Ovary (tissue), 10 donors: ENCODE measurements at places on chromosomes 13 and 19. TPM values are rescaled to one million over a fixed set of nuclear protein-coding genes. Genes with fewer than 3 reads are reported as not detected.

Gene METTL21C
- polyA plus RNA-seq = 0.08 TPM

Gene DNAAF3
- 0.72 TPM for polyA plus RNA-seq

Gene KLK4
- polyA plus RNA-seq = not detected

Gene MYO1F
- polyA plus RNA-seq = 4.0 TPM

Gene SPACA6
- 27.4 TPM for polyA plus RNA-seq

Gene PNMA8B
- polyA plus RNA-seq = 5.2 TPM

Gene CD209
- 0.85 TPM for polyA plus RNA-seq

Gene SOHLH2
- 0.62 TPM for polyA plus RNA-seq

Gene ESD
- polyA plus RNA-seq = 281 TPM

Gene SHISA2
- 0.75 TPM for polyA plus RNA-seq

GRCh38 chr19:42010245-42011126, 16.5 kb upstream of the ATP1A3 start:
- no peaks in the 10 kb centered on the region for H3K36me3 ChIP-seq
- DNase-seq = no peak
- no peaks in the 10 kb centered on the region for H3K4me1 ChIP-seq
- no peak overlapping the region for H3K4me3 ChIP-seq

- no peaks in the 10 kb centered on the region for H3K27me3 ChIP-seq
- no peak for DNase-seq
- H3K4me3 ChIP-seq = no peak overlapping the region
- H3K4me1 ChIP-seq = no peaks in the 10 kb centered on the region
- H3K27ac ChIP-seq = no peak overlapping the region
Observed at GRCh38 chr19:5751709-5752108, 31.3 kb downstream of the CATSPERD start.

GRCh38 chr13:50636007-50636704, 207.3 kb downstream of the DLEU7 start:
- no peak overlapping the region for H3K4me3 ChIP-seq
- no peaks in the 10 kb centered on the region for H3K36me3 ChIP-seq
- H3K4me1 ChIP-seq = no peaks in the 10 kb centered on the region

DNA sequence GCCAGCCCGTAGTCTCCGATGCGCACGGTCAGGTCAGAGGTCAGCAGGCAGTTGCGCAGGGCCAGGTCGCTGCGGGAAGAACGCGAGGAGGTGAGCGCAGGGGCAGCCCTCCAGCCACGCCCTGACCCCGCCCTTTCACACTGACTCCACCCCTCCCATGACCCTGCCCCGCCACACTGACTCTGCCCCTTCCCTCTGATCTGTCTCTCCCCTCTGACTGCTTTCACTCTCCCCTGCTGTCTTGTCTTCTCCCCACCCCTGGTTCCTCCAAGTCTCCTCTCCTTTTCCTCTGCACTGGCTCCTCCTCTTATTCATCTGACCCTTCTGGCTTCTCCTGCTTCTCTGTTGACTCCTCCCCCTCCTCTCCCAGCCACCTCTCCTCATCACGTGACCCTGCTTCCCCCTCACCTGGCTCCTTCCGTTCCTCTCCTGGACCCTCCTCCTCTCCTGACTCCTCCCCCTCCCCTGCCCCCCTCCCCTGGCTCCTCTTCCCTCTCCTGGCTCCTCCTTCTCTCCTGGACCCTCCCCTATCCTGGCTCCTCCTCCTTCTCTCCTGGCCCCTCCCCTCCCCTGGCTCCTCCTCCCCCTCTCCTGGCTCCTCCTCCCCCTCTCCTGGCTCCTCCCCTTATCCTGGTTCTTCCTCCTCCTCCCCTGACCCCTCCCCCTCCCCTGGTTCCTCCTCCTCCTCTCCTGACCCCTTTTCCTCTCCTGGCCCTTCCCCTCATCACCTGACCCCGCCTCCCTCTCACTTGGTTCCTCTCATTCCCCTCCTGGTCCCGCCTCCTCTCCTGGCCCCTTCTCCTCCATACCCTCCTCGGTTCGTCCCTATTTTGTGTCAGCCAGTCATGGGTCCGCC, 9.9 kb downstream of the LMTK3 start:
- peaks cover 3% of the 10 kb centered on the region for H3K4me1 ChIP-seq
- H3K36me3 ChIP-seq = no peaks in the 10 kb centered on the region
- peaks cover 2% of the 10 kb centered on the region for H3K27me3 ChIP-seq
- DNase-seq = no peak
- no peak overlapping the region for H3K4me3 ChIP-seq

GRCh38 chr13:25391932-25392331, 20.2 kb downstream of the ATP8A2 start:
- H3K4me3 ChIP-seq = no peak overlapping the region
- DNase-seq = no peak
- H3K4me1 ChIP-seq = no peaks in the 10 kb centered on the region
- H3K27ac ChIP-seq = no peak overlapping the region

- H3K27ac ChIP-seq = no peak overlapping the region
- no peak overlapping the region for H3K4me3 ChIP-seq
- H3K27me3 ChIP-seq = no peaks in the 10 kb centered on the region
- H3K4me1 ChIP-seq = no peaks in the 10 kb centered on the region
- H3K36me3 ChIP-seq = no peaks in the 10 kb centered on the region
- DNase-seq = no peak
Observed at GRCh38 chr13:25778808-25779305, 273.0 kb downstream of the SHISA2 start.

GRCh38 chr13:111421216-111421615, 100.8 kb downstream of the TEX29 start:
- no peak overlapping the region for H3K4me3 ChIP-seq
- DNase-seq = no peak
- H3K36me3 ChIP-seq = no peaks in the 10 kb centered on the region
- no peaks in the 10 kb centered on the region for H3K4me1 ChIP-seq

GRCh38 chr19:8731428-8732169, 10.2 kb downstream of the OR2Z1 start:
- no peak overlapping the region for H3K4me3 ChIP-seq
- H3K36me3 ChIP-seq = no peaks in the 10 kb centered on the region

- H3K4me3 ChIP-seq = no peak overlapping the region
- no peaks in the 10 kb centered on the region for H3K36me3 ChIP-seq
- no peak overlapping the region for H3K27ac ChIP-seq
Observed at GRCh38 chr19:43078311-43078710, 4.2 kb downstream of the PSG2 start.

DNA sequence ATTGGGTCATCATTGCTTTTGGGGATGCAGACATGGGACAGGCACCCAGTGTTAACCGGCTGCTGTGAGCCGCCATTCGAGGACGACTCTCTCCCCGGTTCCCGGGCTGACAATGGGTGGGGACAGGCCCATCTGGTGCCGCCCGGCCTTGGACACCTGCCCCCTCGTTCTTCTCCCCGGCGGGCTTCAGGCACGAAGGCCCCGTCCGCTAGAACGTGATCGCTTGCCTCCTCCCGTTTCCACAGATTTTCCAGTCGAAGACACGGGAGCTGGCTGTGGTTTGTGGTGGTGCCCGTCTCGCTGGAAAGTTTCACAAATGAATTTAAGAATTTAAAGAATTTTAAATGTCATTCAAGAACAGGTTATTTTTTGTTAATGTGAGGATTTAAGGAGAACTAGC, 2.0 kb downstream of the PALM start:
- H3K27ac ChIP-seq = peak overlapping the region; percentile 93
- no peaks in the 10 kb centered on the region for H3K27me3 ChIP-seq
- no peaks in the 10 kb centered on the region for H3K36me3 ChIP-seq
- peak; percentile 53 for DNase-seq

GRCh38 chr13:109480011-109480955, 306.1 kb downstream of the IRS2 start:
- no peaks in the 10 kb centered on the region for H3K36me3 ChIP-seq
- no peaks in the 10 kb centered on the region for H3K4me1 ChIP-seq
- H3K4me3 ChIP-seq = no peak overlapping the region
- no peaks in the 10 kb centered on the region for H3K27me3 ChIP-seq
- H3K27ac ChIP-seq = no peak overlapping the region

DNA sequence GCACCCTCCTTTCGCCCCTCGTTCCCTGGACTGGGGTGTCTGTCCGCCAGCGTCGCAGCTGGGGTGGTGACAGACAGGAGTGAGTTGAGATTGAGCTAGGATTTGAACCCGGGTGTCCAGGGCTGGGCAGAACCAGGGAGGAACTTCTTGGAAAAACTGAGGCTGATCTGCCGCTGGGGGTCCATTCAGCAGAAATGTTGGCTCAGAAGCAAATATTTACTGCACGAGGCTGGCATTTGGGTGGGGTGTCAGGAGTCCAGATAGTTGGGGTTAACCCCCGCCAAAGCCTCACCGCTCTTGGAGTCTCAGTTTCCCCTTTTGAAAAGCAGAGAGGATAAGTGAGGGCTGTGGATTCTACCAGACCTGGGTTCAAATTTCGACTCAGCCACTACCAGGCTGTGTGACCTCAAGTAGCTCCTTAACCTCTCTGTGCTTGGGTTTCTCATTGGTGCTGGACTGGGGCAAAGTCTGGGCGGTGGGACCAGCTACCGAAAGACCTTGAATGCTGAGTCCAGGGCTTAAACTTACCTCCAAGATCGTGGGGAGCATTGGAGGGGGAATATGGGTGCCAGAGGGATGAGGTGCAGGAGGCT, 20.9 kb downstream of the MAST3 start:
- H3K4me3 ChIP-seq = peak overlapping the region; percentile 66
- peak overlapping the region; percentile 20 for H3K27ac ChIP-seq
- no peaks in the 10 kb centered on the region for H3K27me3 ChIP-seq

- no peaks in the 10 kb centered on the region for H3K27me3 ChIP-seq
- peaks cover 6% of the 10 kb centered on the region for H3K4me1 ChIP-seq
- no peaks in the 10 kb centered on the region for H3K36me3 ChIP-seq
- H3K27ac ChIP-seq = peak within 1 kb of the TSS; percentile 93
- peak; percentile 81 for DNase-seq
- peak within 1 kb of the TSS; percentile 63 for H3K4me3 ChIP-seq
Observed at GRCh38 chr19:49677231-49677900, at the start of gene PRMT1. TSS of gene PRMT1 (plus strand) at chr19:49677271. CDS start at chr19:49677281, 10 bp downstream.

- no peaks in the 10 kb centered on the region for H3K27me3 ChIP-seq
- H3K4me3 ChIP-seq = no peak overlapping the region
- H3K36me3 ChIP-seq = no peaks in the 10 kb centered on the region
- H3K4me1 ChIP-seq = no peaks in the 10 kb centered on the region
- H3K27ac ChIP-seq = no peak overlapping the region
Observed at GRCh38 chr13:72530471-72530870, 197.0 kb downstream of the MZT1 start.

DNA sequence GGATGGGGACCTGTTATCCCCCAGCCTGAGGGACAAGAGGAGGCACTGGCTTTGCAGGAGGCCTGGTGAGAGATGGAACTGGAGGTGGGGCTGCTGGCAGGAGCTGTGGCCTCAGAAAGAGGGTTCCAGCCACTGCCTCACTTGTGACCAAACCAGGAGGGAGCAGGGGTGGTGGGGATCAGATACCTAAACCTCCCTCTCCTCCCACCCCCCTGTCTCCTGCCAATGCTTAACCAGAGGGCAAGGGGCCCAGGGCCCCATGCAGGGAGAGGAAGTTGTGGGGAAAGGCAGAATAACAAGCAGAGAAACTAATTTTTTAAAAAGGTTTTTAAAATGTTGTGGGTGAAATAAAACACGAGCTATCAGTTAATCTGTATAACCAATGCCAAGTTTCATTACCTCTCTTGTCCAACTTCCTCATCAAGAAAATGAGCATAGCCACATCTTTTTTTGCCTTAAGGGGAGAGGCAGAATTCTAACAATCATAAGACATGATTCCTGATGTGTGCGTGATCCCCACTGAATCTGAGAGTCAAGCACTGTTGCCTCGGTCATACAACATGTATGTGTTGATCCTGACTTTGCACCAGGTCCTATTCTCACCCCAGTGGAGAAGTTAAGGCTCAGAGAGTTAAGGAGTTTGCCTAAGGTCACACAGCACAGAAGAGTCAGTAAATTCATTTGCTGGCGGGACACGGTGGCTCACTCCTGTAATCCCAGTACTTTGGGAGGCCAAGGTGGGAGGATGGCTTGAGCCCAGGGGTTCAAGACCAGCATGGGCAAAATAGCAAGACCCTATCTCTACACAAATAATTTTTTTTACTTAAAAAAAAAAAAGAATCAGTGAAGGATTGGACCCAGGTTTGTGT, 12.9 kb downstream of the FXYD5 start:
- H3K36me3 ChIP-seq = no peaks in the 10 kb centered on the region
- no peaks in the 10 kb centered on the region for H3K27me3 ChIP-seq
- no peaks in the 10 kb centered on the region for H3K4me1 ChIP-seq

DNA sequence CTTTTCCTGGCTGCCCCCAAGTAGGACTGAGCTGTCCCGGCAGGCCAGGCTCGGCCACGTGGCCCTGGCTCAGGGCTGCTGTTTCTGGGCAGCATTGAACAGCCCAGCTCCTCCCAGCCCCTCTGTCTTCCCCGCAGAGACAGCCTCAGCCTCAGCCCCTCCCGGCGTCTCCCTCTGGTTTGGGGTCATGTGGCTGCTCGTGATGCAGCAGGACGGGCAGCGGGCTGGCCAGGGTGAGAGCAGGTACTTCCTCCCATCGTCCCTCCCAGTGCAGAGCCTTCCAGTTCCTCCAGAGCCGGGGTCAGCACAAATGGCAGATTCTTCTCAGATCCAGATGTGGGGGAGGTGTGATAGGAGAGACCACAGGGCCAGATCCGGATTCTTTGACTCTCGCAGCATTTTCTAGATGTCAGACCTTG, 114.6 kb downstream of the KDM4B start:
- H3K4me3 ChIP-seq = no peak overlapping the region
- no peaks in the 10 kb centered on the region for H3K36me3 ChIP-seq
- DNase-seq = no peak
- H3K27me3 ChIP-seq = no peaks in the 10 kb centered on the region

- H3K27me3 ChIP-seq = no peaks in the 10 kb centered on the region
- no peak for DNase-seq
- H3K36me3 ChIP-seq = no peaks in the 10 kb centered on the region
- H3K27ac ChIP-seq = no peak overlapping the region
- no peak overlapping the region for H3K4me3 ChIP-seq
Observed at GRCh38 chr19:2087621-2088100, 8.5 kb downstream of the MOB3A start.
